ENCODE measurements at places on chromosomes 6 and 20. TPM values are rescaled to one million over a fixed set of nuclear protein-coding genes. Genes with fewer than 3 reads are reported as not detected.

- DNase-seq, result no peak
Observed at GRCh38 chr20:37518606-37519507, 2.2 kb upstream of the NNAT start.

GRCh38 chr6:83352424-83353061 lies 78.3 kb downstream of the ME1 start:
- no peak for DNase-seq

Gene CCM2L
- 4.8 TPM for total RNA-seq

Gene SLCO4A1
- total RNA-seq, result 2.1 TPM

DNA sequence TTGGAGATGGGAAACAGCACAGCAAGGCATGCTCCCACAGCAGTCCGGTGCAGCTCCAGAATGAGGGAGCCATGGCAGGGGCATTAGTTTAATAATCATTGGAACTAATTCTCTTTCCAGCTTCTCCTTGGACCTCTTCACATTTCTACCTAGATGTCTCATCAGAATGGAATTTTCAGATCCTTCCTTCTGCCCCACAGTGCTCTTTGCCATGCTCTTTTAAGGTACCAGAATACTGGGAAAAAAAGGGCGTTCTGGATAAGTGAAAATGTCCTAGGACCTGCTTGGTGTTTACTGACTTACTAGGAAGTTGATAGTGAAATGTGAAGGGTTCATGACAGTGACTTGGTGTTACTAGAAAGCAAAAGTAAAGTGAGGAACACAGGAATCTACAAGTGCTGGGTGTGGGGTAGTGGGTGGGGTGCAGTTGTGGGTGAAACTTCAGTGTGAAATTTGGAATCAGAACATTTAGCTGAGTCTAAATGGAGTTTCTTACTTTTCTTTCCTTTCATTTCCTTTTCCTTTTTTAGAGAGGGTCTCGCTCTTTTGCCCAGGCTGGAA lies 207.1 kb downstream of the ARID1B start:
- no peak for DNase-seq

DNA sequence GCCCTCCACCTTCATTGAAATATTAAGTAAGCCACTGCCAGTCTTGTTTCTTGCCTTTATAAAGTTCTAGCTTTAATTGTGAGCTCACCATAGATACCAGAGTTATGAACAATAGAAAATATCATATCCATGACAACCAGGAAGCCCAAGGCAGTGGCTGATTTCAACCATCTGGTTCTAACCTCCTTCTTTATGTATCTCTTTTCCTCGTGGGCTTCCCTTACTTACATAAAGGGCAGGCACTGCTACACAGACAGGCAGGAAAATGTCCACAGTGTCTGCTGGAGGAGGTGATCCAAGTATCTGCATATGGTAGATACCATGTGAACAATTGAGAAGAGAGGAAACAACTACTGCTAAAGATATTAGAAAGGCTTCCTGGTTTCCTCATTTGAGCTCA lies 65.2 kb upstream of the PRND start:
- no peak for DNase-seq

Gene FERMT1
- 1.1 TPM for total RNA-seq

DNA sequence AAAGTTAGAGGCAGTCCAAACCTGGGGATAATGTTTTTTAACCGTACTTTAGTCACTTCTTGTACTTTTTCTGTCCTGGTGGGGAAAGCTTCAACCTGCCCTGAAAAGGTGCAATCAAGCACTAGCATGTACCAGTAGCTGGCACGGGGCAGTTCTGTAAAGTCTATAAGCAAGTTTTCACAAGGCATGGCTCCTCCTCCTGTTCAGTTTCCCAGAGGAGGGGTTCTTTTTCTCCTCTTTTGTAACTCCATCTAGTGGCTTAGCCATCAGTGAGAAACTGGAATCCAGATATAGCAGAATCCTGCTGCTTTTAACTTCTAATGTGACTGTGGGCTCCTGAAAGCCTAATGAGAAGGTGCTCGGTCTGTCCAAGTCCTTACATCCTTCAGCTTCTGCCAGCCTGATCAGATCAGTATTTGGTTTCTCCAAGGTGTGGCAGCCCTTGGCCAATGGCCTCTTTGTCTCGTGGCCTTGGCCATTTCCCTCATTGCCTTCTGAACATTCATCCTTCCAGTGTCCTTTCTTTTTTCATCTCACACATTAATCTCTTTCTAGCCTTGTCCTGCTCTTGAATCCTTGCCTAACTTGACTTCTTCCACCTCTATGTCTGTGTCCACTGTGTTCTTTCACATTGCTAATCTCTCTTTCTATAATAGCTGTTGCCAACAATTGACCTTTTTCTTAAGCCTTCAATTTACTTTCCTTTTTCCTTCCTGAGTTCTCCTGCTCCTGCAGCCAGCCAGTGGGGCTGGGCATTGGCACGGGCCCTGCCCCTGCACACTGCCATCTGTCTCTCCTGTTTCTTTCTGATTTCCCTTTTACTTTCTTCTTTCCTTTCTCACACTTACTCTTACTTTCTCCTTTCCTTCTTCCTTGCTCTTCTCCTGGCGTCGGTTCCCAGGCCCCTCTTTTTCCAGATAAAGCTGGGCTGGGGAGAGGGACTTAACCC lies 222.0 kb upstream of the SYNCRIP start:
- DNase-seq, result peak; percentile 41

Gene GSTA1
- not detected for total RNA-seq

DNA sequence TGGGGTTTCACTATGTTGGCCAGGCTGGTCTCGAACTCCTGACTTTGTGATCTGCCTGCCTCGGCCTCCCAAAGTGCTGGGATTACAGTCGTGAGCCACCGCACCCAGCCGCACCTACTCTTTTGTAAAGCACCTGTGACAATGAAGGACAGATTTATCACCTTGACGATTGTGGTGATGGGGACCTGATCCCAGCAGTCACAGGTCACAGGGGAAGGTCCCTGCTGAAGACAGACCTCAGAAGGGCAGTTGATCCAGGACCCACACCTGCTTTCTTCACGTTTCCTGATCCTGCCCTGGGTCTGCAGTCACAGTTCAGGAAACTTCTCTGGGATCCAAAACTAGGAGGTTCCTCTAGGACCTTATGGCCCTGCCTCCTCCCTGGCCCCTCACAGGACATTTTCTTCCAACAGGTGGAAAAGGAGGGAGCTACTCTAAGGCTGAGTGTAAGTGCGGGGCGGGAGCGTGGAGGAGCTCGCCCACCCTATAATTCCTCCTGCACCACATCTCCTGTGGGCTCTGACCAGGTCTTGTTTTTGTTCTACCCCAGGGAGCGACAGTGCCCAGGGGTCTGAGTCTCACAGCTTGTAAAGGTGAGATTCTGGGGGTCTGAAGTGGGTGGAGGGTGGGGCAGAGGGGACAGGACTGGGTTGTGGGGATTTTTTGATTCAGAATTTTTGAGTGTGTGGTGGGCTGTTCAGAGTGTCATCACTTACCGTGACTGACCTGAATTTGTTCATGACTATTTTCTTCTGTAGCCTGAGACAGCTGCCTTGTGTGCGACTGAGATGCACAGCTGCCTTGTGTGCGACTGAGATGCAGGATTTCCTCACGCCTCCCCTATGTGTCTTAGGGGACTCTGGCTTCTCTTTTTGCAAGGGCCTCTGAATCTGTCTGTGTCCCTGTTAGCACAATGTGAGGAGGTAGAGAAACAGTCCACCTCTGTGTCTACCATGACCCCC lies 3.0 kb downstream of the HLA-E start:
- no peak for DNase-seq

DNA sequence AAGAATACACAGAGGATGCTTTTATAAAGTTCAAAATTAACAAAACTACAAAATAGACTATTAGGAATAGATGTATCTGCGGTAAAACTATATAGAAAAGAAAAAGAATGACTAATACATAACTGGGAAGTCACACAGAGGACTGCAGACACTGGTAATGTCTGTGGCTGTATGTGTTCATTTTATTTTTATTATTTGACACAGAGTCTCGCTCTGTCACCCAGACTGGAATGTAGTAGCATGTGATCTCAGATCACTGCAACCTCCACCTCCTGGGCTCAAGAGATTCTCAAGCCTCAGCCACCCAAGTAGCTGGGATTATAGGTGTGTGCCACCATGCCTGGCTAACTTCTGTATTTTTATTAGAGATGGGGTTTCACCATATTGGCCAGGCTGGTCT lies 38.9 kb downstream of the ESF1 start:
- no peak for DNase-seq

Gene ULBP2
- total RNA-seq, result 3.2 TPM

Measured in cerebellum (tissue), 4 donors.